Glutamatergic neuron (in vitro differentiated cells): ENCODE measurements at places on chromosomes 7 and 10.

DNA sequence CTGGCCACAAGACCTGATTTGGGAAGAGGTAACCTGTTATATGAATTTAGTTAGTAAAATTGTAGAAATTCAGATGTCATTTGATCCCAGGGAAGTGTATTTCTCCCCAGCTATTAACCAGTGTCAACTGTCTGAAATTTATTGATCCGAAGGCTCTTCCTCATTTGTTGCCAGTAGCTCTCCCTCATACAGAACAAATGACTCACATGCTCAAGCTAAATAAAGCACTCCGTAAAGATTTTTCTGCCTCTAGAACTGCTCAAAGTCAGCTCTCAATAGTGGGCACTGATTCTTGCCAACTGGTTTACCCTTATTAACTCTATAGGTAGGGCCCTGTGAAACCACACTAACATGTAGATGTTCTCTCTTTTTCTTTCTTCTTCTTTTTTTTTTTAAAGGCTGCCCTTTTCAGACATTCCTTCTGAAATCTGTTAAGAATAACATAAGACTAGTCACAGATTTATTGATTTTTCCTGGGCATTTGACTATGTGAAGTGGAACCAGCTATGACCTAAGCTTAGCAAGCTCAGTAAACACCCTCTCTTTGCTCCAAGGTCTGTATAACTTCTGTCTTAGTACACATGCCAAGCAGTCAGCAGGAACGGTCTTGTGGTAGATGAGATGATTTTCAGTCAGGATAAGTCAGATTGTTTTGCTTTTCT, 21.8 kb downstream of the RPA3 start:
- no peak for DNase-seq

DNA sequence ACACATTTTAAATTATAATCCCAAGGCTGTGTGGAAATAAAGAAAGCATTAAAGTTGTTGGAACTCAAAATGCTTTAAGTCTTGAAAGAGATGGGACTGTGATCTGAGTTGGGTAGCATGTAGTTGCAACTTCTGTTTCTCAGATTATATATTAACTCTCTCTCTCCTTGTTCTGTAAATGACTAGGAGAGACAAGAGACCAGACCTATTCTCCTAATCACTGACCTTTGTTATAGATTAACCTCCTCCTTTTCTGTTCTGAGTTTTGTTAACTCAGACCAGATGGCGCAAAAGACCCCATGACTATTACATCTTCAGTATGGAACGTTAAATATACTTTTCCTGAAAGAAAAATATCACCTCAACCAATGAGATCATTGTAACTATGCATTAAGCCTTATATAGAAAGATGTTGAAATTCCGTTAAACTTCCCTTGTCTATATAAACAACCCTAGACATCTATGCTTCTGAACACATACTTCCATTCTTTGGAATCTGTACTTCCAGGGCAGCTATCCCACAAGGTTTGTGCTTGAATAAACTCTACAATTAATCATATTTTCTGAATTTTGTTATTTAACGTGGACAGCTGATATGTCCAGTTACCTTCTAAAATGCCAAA, 143.5 kb upstream of the TRIM24 start:
- no peak for DNase-seq

- no peak for DNase-seq
These were observed 1.9 kb upstream of the MACC1 start for GRCh38 chr7:20219062-20219445.

- DNase-seq = no peak
These were observed 615 bp upstream of the WBP1L start for GRCh38 chr10:102743078-102743587.
